ENCODE measurements at places on chromosomes 6 and 20.

GRCh38 chr6:147603392-147604081 lies 95.0 kb downstream of the SAMD5 start:
- DNase-seq: no peak
- H3K36me3 ChIP-seq: peaks cover 1% of the 10 kb centered on the region
- no peak overlapping the region for H3K27ac ChIP-seq
- H3K4me1 ChIP-seq: peaks cover 23% of the 10 kb centered on the region

DNA sequence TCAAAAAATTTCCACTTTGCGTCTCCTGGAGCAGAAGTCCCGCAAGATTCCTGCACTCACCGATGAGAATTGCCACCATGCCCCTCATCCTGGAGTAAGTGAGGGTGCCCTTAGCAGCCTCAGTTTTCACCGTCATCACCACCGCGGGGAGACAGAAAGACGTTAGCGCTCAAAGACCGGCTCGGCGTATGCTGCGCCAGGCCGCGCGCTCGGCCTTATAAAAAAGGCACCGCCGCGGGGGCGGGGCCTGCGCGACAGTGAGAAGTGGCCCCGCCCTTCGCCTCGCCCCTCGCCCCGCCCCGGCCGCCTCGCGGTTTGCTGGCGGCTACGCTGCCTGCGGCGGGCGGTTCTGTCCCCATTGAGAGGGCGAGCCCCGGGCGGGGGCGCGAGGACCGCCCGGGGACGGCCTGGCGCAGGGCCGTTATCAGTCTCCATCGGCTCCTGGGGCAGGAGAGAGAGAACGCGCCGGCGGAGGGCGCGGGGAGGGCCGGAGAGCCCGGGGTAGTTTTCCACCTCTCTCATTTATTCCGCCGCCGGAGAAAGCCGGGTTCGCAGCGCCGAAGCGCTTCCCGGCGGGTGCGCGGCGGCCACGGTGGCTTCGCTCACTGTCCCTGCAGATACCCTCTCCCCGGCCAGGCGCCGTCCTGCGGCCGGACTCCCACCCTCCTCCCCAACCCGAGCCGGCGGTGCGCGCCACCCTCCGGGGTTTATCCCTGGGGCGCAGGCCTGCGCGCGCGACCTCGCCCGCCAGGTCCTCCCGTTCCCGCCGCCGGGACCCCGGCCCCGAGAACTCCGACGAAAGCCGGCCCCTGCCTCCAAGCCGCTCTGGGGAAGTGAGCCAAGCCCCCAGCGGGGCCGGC lies 122.5 kb upstream of the SLC2A12 start:
- H3K27ac ChIP-seq: peak overlapping the region; percentile 98
- H3K27me3 ChIP-seq: no peaks in the 10 kb centered on the region
- peak; percentile 97 for DNase-seq

GRCh38 chr20:50930976-50931305 lies 296 bp downstream of the ADNP start:
- H3K27me3 ChIP-seq: no peaks in the 10 kb centered on the region
- H3K36me3 ChIP-seq: peaks cover 31% of the 10 kb centered on the region
- DNase-seq: no peak
- peaks cover 37% of the 10 kb centered on the region for H3K4me1 ChIP-seq
- H3K4me3 ChIP-seq: peak overlapping the region; percentile 77
- H3K27ac ChIP-seq: peak overlapping the region; percentile 98

DNA sequence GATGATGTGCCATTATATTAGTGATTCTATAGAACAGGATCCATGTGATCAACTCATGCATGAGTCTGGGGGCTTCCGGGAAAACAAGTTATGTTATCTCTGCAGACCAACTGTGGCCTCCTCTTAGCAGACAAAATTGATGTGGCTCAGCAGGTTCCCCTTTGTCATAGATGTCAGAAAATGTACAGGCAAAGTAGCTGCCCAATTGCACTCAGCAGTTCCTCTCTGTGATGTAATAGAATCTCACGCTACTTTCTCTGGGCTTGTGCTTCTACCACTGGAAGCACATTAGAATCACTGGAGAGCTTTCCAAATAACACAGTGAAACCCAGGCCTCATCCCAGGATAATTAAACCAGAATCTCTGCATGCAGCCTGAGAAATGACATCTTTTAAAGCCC lies 253.1 kb downstream of the SLC24A3 start:
- no peak overlapping the region for H3K4me3 ChIP-seq
- no peaks in the 10 kb centered on the region for H3K27me3 ChIP-seq
- peak; percentile 34 for DNase-seq
- no peak overlapping the region for H3K27ac ChIP-seq

DNA sequence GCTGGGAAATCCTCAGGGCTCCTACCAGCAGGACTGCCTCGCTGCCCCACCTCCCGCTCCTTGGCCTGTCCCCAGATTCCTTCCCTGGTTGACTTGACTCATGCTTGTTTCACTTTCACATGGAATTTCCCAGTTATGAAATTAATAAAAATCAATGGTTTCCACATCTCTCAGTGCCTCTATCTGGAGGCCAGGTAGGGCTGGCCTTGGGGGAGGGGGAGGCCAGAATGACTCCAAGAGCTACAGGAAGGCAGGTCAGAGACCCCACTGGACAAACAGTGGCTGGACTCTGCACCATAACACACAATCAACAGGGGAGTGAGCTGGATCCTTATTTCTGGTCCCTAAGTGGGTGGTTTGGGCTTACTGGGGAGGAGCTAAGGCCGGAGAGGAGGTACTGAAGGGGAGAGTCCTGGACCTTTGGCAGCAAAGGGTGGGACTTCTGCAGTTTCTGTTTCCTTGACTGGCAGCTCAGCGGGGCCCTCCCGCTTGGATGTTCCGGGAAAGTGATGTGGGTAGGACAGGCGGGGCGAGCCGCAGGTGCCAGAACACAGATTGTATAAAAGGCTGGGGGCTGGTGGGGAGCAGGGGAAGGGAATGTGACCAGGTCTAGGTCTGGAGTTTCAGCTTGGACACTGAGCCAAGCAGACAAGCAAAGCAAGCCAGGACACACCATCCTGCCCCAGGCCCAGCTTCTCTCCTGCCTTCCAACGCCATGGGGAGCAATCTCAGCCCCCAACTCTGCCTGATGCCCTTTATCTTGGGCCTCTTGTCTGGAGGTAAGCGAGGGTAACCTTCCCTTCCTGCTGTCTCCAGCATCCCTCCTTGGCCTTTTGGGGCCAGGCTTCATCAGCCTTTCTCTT lies at the start of gene CFB:
CFB (plus strand) TSS at position 589 of the 863 bp plus-strand sequence; CDS start at position 716, 127 bp downstream.
- peaks cover 22% of the 10 kb centered on the region for H3K4me1 ChIP-seq
- H3K4me3 ChIP-seq: peak within 1 kb of the TSS; percentile 27
- no peak for DNase-seq
- peak within 1 kb of the TSS; percentile 90 for H3K27ac ChIP-seq
- peaks cover 5% of the 10 kb centered on the region for H3K27me3 ChIP-seq
- peaks cover 2% of the 10 kb centered on the region for H3K36me3 ChIP-seq

- H3K27me3 ChIP-seq: peaks cover 3% of the 10 kb centered on the region
- H3K27ac ChIP-seq: no peak overlapping the region
- no peak overlapping the region for H3K4me3 ChIP-seq
- no peaks in the 10 kb centered on the region for H3K4me1 ChIP-seq
- no peak for DNase-seq
These were observed 374.1 kb upstream of the MANEA start for GRCh38 chr6:95203153-95203754.

- peaks cover 37% of the 10 kb centered on the region for H3K27me3 ChIP-seq
- peaks cover 2% of the 10 kb centered on the region for H3K36me3 ChIP-seq
- peaks cover 16% of the 10 kb centered on the region for H3K4me1 ChIP-seq
- no peak for DNase-seq
These were observed 495 bp downstream of the FAM83B start for GRCh38 chr6:54846857-54847674.

Data from osteocyte (in vitro differentiated cells).